Esophagus muscularis mucosa (tissue), 4 donors: ENCODE measurements at places on chromosomes 3 and 15.

DNA sequence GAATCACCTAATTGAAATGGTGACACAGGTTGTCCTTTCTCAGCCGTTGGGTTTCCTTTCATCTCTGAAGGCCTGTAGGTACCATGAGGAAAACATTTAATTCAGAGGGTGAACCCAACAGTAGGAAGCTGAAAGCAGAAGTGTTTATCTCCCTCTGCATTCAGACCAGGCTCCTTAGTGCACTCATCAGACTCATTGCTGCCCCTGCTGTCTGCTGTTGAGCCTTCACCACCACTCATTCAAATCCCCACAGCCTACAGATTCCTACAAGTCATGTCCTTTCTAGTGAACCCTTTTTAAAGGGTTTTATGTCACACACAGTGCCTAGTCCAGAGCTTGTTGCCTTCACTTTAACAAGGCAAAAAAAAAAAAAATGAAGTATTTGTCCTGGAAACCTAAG is 13.4 kb downstream of the WDR48 start:
- DNase-seq = no peak
- H3K36me3 ChIP-seq = peaks cover 58% of the 10 kb centered on the region
- H3K27me3 ChIP-seq = no peaks in the 10 kb centered on the region
- no peak overlapping the region for H3K27ac ChIP-seq
- H3K4me3 ChIP-seq = no peak overlapping the region
- peaks cover 6% of the 10 kb centered on the region for H3K4me1 ChIP-seq

GRCh38 chr15:40151499-40151898 is 9.4 kb upstream of the BUB1B start:
- H3K4me1 ChIP-seq = no peaks in the 10 kb centered on the region
- no peaks in the 10 kb centered on the region for H3K36me3 ChIP-seq
- no peak overlapping the region for H3K4me3 ChIP-seq
- H3K27me3 ChIP-seq = no peaks in the 10 kb centered on the region
- DNase-seq = peak; percentile 60

DNA sequence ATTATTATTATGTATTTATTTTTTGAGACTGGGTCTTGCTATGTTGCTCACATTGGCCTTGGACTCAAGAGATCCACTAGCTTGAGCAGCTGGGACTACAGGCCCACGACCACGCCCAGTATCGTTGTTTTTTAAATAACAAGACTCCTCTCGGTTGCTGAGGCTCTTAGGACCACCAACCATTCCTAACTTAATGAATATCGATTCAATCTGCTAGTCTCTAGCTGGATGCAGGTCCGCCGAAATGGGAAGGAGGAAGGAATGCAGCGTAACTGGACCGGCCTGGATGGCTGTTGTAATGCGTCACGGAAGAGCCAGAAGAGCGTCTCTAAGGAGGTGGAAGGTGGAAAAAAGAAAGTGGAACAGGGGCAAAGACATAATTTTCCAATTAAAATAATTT is 1.7 kb downstream of the ANXA2 start:
- no peak for DNase-seq
- no peaks in the 10 kb centered on the region for H3K36me3 ChIP-seq
- H3K27ac ChIP-seq = peak overlapping the region; percentile 96
- peak overlapping the region; percentile 99 for H3K4me3 ChIP-seq
- no peaks in the 10 kb centered on the region for H3K27me3 ChIP-seq

- no peak overlapping the region for H3K4me3 ChIP-seq
- DNase-seq = no peak
- no peak overlapping the region for H3K27ac ChIP-seq
- H3K4me1 ChIP-seq = no peaks in the 10 kb centered on the region
Observed at GRCh38 chr3:20736287-20736852, 550.4 kb upstream of the SGO1 start.

DNA sequence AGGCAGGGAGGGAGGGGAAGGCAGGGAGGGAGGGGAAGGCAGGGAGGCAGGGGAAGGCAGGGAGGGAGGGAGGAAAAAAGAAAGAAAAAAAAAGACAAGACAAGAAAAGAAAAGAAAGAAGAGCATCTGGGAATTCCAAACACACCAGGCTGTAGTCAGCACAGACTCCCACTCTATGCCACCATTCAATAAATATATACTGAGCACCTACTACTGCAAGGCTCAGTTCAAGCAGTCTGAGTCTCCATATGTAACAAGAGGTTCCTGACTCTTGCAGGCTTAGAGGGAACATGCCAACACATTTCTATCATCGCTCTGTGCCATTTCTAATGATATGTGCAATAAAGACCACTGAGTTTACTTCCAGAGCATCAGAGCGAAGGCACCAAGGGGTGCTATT is 47.7 kb downstream of the ANXA2 start:
- no peak for DNase-seq
- H3K4me3 ChIP-seq = no peak overlapping the region
- H3K36me3 ChIP-seq = peaks cover 87% of the 10 kb centered on the region
- H3K27me3 ChIP-seq = no peaks in the 10 kb centered on the region

GRCh38 chr3:127082066-127082465 is 99.2 kb downstream of the PLXNA1 start:
- H3K4me1 ChIP-seq = no peaks in the 10 kb centered on the region
- no peak for DNase-seq
- H3K27ac ChIP-seq = no peak overlapping the region

DNA sequence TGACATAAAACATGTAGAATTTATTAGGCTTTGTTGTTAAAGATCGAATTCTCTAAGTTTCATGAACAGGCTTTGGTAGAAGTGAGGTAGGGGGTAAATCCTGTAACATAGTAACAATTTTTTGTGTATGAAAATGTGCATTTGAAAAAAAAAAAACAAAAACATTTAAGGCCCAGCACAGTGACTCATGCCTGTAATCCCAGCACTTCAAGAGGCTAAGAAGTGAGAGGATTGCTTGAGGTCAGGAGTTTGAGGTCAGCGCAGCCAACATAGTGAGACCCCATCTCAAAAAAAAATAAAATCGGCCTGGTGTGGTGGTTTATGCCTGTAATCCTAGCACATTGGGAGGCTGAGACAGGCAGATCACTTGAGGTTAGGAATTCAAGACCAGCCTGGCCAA is 26.8 kb upstream of the PPP4R2 start:
- H3K27ac ChIP-seq = no peak overlapping the region
- DNase-seq = no peak
- H3K36me3 ChIP-seq = no peaks in the 10 kb centered on the region
- no peaks in the 10 kb centered on the region for H3K27me3 ChIP-seq

- H3K27me3 ChIP-seq = no peaks in the 10 kb centered on the region
- peak; percentile 45 for DNase-seq
- no peak overlapping the region for H3K4me3 ChIP-seq
- no peak overlapping the region for H3K27ac ChIP-seq
Observed at GRCh38 chr3:14188041-14188754, 9.6 kb downstream of the LSM3 start.

GRCh38 chr3:100783619-100784018 is 74.3 kb downstream of the TFG start:
- no peak overlapping the region for H3K4me3 ChIP-seq
- H3K27ac ChIP-seq = no peak overlapping the region
- H3K4me1 ChIP-seq = peaks cover 11% of the 10 kb centered on the region

GRCh38 chr3:143428294-143428693 is 308.7 kb downstream of the CHST2 start:
- no peak overlapping the region for H3K27ac ChIP-seq
- no peaks in the 10 kb centered on the region for H3K27me3 ChIP-seq
- DNase-seq = no peak
- H3K4me3 ChIP-seq = no peak overlapping the region
- no peaks in the 10 kb centered on the region for H3K36me3 ChIP-seq

DNA sequence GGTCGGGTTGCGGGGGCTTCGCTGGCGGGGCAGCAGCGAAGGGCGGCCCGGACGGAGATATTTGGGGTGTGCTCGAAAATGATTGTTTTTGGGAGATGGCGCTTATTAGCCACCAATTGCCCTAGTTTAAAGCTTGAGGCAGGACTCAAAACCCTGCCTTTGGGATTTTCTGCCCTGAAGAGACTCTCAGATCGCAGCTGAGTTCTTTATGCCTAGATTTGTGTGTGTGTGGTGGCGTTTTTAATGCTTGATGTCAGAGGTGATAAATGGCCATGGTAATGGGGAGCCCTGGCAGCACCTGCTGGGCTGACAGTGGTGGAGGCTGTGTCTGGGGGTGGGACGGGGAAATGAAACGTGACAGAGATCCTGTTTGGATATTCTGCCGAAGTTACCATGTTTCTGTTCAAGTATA is 604 bp downstream of the KCTD6 start:
- H3K27me3 ChIP-seq = no peaks in the 10 kb centered on the region
- DNase-seq = no peak
- H3K4me3 ChIP-seq = peak overlapping the region; percentile 86
- H3K4me1 ChIP-seq = peaks cover 67% of the 10 kb centered on the region
- no peaks in the 10 kb centered on the region for H3K36me3 ChIP-seq
- H3K27ac ChIP-seq = peak overlapping the region; percentile 92

- H3K27ac ChIP-seq = no peak overlapping the region
- H3K36me3 ChIP-seq = no peaks in the 10 kb centered on the region
- H3K27me3 ChIP-seq = no peaks in the 10 kb centered on the region
- H3K4me3 ChIP-seq = no peak overlapping the region
- peaks cover 13% of the 10 kb centered on the region for H3K4me1 ChIP-seq
Observed at GRCh38 chr15:50857763-50858162, 50.7 kb upstream of the AP4E1 start.

DNA sequence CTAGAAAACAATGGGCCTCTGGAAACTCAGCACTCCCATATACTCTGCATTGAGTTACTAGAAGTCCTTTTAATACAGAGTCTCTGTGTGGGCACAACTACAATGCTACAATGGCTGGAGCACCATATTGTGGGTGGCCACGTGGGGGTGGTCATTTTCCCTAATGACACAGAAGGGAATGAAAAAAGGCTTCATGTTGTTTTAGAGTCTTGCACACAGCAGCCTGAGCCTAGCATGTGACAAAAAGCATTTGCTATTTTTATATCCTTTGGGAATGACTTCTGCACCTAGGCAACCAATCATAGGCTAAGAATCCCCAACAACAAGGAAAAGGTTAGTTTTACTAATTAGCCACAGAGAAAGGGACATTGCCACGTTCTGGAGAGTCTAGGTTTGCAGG is 120.6 kb downstream of the PPM1L start:
- DNase-seq = no peak
- H3K4me3 ChIP-seq = no peak overlapping the region
- no peaks in the 10 kb centered on the region for H3K36me3 ChIP-seq
- H3K27ac ChIP-seq = no peak overlapping the region
- H3K4me1 ChIP-seq = peaks cover 17% of the 10 kb centered on the region

DNA sequence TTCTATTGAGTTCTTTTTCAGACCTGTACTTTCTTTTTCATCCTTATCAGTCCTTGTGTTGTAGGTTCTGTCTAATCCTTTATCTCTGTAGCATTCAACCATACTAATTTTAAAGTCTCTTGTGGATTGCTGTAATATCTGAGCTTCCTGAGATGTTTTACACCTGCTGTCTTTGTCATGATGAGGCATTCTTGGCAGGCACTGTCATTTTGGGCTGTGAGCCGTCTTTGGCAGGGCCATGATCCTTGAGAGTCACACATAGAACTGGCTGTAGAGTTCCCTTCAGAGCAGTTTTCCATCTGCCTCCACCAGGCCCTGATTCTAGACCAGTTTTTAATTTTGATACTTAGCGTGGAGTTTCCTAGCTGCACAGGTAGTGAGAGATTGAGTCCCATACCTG is 6.7 kb downstream of the EFCC1 start:
- no peak overlapping the region for H3K27ac ChIP-seq
- no peak for DNase-seq
- H3K4me1 ChIP-seq = peaks cover 63% of the 10 kb centered on the region
- no peaks in the 10 kb centered on the region for H3K36me3 ChIP-seq
- H3K4me3 ChIP-seq = no peak overlapping the region

GRCh38 chr3:22156868-22157267 is 405.9 kb upstream of the ZNF385D start:
- no peaks in the 10 kb centered on the region for H3K36me3 ChIP-seq
- no peaks in the 10 kb centered on the region for H3K27me3 ChIP-seq
- no peaks in the 10 kb centered on the region for H3K4me1 ChIP-seq

DNA sequence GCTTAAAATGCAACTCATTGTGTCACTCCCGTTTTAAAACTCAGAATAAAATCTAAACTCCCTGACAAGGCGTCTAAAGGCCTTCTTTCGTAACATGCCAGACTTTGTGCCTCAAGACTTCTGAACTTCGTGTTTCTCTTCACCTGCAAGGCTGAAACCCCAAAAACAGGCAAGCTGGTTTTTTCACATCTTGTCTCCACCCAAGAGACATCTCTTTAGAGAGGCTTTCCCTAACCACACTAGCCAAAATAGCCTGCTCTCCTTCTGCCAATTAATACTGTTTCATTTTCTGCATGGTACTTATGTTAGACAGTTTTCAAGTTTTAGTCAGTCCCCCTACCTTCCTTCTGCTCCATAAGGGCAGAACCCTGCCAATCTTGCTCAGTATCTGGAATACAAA is 41.6 kb downstream of the RAF1 start:
- H3K4me3 ChIP-seq = no peak overlapping the region
- H3K27ac ChIP-seq = no peak overlapping the region
- no peaks in the 10 kb centered on the region for H3K27me3 ChIP-seq
- DNase-seq = no peak
- H3K4me1 ChIP-seq = peaks cover 71% of the 10 kb centered on the region

DNA sequence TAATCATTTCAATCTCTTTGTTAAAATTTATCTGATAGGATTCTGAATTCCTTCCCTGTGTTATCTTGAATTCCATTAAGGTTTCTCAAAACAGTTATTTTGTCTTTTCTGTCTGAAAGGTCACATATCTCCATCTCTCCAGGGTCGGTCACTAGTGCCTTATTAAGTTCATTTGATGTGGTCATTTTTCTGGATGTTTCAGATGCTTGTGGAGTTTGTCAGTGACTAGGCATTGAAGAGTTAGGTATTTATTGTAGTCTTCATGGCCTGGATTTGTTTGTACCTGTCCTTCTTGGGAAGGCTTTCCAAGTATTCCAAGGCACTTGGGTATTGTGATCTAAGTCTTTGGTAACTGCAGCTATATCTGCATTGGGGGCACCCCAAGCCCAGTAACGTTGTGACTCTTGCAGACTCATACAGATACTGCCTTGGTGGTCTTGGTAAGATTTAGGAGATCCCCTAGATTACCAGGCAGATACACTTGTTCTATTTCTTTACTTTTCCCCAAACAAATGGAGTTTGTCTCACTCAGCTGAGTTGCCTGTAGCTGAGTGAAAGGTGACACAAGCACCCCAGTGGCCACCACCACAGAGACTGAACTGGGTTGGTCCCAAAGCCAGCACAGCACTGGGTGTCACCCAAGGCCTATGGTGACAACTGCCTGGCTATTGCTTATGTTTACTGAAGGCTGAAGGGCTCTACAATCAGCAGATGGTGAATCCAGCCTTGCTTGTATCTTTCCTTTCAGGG is 18.9 kb upstream of the SLC27A2 start:
- H3K4me3 ChIP-seq = no peak overlapping the region
- no peaks in the 10 kb centered on the region for H3K27me3 ChIP-seq
- DNase-seq = no peak
- H3K4me1 ChIP-seq = no peaks in the 10 kb centered on the region

DNA sequence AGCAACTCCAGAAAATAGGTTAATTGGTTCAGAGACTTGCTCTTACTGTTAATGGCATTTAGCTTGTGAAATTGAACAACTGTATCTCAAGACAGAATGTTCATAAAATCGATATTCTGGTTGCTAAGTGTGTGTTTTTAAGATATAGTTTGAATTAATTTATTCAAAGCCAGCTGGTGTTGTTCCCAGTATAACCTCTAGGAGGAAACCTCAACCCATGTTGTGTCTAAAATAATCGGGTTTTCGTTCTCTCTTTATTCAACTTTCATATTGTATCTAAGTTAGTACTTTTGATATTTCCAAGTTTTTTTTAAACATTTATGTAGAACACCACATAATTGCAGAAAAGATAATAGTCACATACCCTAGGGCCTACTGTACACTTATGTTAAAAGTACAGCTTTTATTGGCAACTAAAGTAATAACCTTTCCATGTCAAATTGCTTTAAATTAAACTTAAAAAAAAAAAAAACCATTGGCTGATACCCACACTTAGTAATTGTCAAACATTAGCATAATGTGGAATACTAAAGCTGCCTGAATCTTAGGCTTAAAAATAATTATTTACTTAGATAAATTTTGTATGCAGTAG is 90.9 kb downstream of the SAMMSON start:
- no peak overlapping the region for H3K4me3 ChIP-seq
- H3K36me3 ChIP-seq = no peaks in the 10 kb centered on the region
- no peaks in the 10 kb centered on the region for H3K27me3 ChIP-seq
- H3K27ac ChIP-seq = no peak overlapping the region
